ENCODE measurements at places on chromosomes 2 and 18.

DNA sequence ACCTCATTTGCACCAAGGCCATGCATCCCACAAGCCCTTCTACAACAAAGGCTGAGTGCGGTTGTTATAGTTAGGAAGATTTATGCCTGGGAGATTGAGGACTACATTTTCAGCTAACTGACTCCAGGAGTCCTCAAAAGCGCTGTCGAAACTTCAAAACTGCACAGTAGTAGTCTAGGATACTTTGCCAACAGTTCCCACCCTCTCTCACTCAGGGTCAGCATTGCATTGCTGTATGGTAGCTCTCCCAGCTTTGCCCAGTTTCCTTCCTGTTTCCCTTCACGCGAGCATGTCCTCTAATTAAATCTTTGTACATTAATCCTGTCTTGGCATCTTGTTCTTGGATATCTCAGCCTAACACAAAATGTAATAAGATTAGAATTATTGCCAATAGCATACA is 420.6 kb upstream of the UBE2E3 start:
- DNase-seq: no peak

DNA sequence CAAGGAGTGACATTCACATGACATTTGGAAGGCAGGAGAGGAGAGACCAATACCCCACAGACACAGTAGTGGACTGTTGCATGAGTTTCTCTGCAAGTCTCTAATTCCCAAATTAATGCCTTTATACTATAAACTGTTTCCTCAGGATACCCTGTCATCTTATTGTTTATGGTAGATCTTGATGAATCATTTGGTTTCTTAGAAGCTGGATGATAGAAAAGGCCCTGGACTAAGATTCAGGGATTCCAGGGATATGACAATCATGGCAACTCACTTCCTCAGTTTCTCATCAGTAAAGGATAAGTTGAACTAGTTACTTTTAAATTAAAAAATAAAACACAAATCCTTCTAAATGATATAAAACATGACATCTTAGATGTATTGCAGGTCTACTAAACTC is 292.5 kb downstream of the TDRD15 start:
- DNase-seq: no peak

GRCh38 chr2:9236867-9237266 is 30.3 kb downstream of the ASAP2 start:
- DNase-seq: no peak

- no peak for DNase-seq
Observed at GRCh38 chr2:74959106-74959751, 786 bp downstream of the POLE4 start.

- no peak for DNase-seq
Observed at GRCh38 chr2:234076451-234076850, 25.9 kb downstream of the SPP2 start.

GRCh38 chr2:221504905-221505304 is 67.2 kb downstream of the EPHA4 start:
- no peak for DNase-seq

DNA sequence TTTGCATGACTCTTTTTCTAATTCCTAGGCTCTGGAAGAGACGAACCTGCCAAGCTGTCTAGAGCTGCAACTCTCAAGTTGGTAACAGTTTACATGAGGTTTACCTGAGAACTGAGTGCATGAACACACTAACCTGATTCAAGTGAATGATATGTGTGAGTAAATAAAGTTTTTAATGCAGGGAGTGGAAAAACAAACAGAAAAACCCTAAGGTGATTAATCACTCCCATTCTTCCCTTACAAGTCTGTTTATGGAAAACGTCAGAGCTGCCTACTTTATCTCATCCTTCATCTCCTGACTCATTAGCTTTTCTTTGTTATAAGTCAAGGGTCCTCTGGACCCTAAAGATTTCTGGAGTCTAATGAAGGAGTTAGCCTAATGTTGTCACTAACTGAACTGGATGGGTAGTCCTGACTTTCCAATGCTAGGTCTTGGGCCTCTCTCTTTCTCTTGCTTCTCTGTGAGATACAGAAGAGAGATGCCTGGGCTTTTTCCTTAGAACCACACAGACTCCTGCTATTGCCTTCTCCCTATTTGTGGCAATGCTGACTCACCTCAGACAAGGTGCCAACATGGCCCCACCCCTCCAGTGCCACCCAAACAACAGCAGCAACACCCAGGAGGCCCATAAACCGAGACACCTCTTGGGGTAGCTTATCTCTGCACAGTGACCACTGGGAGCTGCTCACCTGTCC is 952.4 kb downstream of the EPHA4 start:
- DNase-seq: no peak

- no peak for DNase-seq
Observed at GRCh38 chr18:723541-724080, 11.2 kb upstream of the ENOSF1 start.

DNA sequence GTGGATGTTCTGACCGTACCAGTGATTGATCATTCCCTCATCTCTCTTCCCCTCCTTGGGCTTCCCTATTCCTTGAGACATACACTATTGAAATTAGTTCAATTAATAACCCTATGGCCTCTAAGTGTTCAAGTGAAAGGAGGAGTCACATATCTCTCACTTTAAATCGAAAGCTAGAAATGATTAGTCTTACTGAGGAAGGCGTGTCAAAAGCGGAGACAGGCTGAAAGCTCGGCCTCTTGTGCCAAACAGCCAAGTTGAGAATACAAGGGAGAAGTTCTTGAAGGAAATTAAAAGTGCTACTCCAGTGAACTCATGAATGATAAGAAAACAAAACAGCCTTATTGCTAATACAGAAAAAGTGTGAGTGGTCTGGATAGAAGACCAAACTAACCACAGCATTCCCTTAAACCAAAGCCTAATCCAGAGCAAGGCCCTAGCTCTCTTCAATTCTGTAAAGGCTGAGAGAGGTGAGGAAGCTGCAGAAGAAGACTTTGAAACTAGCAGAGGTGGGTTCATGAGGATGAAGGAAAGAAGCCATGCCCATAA is 144.4 kb upstream of the LYPD6 start:
- no peak for DNase-seq

DNA sequence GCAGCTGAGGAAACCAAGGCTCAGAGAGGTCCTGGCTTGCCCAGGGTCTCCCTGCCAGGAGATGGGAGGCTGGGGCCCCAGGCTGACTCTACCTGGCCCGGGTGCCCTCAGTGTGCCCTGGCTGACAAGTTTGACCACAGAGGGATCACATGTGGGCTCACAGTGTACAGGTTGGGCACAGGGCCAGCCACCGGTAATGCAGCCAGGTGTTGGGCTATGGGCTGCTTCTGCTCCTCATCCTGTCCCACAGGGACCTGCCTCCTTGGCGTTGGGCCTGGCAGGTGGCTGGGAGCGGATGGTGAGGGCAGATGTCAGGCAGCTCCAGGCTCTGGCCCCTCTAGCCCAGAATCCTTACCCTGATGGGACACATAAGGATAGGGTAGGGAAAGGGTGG is 250.5 kb downstream of the LOXHD1 start:
- no peak for DNase-seq

DNA sequence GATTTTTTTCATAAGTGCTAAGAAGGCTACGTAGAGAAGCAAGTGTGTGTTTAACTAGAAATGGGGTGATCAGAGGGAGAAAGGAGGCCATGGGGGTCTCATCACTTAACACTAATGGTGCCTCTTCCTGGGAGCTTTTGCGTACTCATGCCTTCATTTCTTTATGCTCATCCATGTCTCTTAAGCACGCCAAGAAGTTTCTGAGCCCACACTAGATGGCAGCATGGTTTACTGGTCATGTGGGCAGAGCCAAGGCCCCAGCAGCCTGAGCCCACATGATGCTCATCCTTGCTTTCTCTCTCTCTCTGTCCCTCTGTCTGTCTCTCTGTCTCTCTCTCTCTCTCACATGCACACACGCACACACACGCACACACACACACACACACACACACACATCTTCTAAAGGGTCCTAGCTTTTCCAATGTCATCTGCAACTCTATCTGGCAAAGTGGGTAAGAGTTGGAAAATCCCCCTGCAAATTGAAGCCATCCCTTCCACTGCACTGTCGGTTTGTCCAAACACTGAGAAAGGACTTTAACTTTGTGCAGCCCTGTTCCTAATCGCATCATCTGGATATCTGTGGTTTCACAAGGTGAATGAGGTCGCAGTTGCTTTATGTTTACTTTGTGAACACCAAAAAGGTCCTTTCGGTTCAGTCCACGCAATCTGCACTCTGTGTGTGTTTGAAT is 137.1 kb upstream of the CCDC68 start:
- peak; percentile 50 for DNase-seq

GRCh38 chr2:84996909-84997308 is 25.9 kb downstream of the KCMF1 start:
- DNase-seq: no peak

- no peak for DNase-seq
Observed at GRCh38 chr2:216066230-216066629, 15.4 kb downstream of the PECR start.

DNA sequence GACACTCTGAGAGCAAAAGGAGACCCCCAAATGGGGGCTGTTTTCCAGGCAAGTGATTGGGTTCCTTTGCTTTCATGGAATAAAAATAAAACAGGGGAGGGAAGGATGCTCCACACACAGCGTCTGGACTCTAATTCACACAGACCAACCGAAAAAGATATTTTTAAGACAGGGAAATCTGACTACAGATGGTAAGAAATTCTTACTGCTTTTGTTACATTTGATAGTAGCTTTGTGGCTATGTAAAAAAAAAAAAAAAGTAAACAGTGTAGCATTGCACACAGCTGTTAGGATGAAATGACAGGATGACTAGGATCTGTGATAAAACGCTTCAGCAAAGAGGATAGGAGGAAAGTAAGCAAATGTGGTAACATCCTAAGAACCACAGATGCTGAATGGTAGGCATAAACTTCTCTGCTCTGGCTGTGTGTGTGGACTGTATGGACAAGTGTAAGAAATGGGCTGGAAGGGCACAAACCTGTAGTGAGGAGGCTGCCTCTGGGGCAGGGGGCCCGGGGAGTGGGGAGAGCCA is 207.6 kb downstream of the ANAPC1 start:
- no peak for DNase-seq

DNA sequence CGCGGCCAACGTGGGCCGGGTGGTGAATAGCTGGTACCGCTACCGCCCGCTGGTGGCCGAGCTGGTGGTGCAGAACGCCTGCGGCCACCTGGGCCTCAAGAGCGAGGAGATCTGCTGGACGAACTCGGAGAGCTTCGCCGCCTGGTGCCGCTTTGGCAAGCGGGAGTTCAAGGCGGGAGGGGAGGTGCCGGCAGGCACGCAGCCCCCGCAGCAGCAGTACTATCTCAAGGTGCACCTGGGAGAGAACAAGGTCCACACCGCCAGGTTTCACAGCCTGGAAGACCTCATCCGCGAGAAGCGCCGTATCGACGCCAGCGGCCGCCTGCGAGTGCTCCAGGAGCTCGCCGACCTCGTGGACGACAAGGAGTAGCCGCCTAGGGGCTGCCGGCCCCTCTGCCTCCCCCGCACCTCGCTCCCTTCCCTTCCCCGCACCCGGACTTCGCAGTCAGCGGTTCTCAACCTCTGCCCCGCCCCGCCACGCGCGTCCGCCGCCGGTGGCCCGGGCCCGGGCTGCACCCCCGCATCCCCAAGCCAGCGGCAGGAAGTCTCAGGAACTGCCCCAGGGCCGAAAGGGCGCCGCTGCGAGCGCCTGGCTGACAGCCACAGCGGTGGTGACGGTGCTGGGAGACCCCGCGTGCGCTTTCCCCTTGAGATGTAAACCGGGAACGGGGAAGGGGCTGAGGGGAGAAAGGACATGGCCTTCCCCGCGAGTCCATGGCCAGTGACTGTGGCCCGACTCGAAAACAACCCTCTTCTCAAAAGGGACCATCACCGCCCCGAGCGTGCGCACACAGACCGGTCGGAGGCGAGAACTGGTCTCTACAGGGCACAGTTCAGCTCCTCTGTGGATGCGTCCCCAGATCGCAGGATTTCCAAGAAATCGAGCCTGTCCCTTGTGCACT is 2.2 kb downstream of the LRATD1 start:
- DNase-seq: peak; percentile 94

DNA sequence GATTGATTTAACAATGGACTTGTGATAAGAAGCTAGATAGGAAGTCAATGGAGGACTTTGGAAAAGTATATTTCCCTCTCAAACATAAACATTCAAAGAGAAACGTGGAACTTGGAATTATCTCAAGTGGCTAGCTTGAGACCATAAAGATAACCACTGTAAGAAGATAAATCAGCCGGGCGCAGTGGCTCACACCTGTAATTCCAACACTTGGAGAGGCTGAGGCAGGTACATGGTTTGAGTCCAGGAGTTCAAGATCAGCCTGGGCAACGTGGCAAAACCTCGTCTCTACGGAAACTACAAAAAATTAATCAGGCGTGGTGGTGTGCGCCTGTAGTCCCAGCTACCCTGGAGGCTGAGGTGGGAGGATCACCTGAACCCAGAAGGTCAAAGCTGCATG is 405.9 kb upstream of the ACVR2A start:
- no peak for DNase-seq

GRCh38 chr2:191365089-191365488 is 119.9 kb downstream of the MYO1B start:
- no peak for DNase-seq

GRCh38 chr18:35971661-35972196 is 750 bp upstream of the RMP24 start:
- DNase-seq: no peak

- no peak for DNase-seq
Observed at GRCh38 chr2:28956890-28957289, 24.2 kb upstream of the TOGARAM2 start.

DNA sequence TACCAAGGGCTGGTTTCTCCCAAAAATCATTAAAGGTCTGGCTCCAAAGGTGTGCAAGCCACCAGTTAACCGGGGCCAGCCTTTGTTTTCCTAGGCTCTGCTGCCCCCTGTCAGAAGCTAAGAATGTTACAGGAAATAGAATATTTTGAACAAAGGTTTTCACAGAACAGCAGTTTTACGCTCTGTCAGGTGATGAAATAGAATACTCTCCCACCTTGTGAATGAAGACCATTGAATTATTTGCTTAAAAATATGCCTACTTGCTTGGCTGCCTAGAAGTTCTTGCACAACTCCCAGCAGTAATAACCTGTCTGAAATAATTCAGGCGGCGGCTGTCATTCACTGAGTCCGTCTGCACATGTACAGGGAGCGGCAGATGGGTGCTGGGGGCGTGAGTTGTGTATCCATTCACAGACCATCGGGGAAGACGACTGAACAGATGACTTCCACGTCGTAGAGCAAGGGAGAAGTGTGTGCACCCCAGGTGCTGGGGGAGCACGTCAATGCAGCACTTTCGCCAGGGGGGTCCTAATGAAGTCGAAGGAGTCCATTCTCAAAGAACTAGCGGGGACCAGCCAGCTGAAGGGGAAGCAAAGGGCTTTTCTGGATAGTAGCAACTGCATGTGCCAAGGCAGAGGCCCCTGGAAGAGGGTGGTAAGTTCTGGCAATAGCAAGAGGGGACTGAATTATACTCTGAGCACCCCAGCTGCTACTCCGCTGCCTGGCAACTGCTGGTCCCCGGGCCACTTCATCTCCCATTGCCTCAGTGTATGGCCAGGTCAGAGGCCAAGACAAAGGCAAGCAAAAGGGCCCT is 56.1 kb downstream of the SF3B1 start:
- peak; percentile 86 for DNase-seq

DNA sequence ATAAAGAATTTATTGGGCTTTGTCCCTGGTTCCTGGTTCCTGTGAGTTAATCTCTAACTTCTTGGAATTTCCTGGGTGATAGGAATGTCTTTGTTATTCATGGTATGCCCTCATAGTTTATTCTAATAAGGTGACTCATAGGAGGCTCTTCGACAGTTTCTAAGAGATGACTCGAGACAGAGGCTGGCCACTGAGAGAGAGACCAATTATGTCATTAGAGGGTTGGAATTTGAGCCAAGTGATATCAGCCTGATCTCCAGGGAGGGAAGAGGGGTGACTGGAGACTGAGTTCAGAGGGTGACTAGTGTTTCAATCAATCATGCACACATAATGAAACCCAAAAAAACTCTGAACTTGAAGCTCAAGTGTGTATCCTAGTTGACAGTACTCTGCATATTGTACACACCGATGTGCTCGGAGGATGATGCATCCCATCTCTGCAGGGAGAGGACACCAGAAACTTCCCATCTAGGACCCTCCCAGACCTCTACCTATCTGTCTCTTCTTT is 185.7 kb downstream of the MTCL1 start:
- DNase-seq: peak; percentile 75

All from eye (tissue), 1 donor.